Naive thymus-derived CD8-positive, alpha-beta T cell (primary cell): ENCODE measurements at places on chromosomes 5 and 9.

GRCh38 chr5:142748568-142749249 is 21.5 kb upstream of the ARHGAP26 start:
- DNase-seq, result peak; percentile 58
- no peaks in the 10 kb centered on the region for H3K36me3 ChIP-seq
- no peak overlapping the region for H3K27ac ChIP-seq
- H3K4me1 ChIP-seq, result peaks cover 2% of the 10 kb centered on the region

DNA sequence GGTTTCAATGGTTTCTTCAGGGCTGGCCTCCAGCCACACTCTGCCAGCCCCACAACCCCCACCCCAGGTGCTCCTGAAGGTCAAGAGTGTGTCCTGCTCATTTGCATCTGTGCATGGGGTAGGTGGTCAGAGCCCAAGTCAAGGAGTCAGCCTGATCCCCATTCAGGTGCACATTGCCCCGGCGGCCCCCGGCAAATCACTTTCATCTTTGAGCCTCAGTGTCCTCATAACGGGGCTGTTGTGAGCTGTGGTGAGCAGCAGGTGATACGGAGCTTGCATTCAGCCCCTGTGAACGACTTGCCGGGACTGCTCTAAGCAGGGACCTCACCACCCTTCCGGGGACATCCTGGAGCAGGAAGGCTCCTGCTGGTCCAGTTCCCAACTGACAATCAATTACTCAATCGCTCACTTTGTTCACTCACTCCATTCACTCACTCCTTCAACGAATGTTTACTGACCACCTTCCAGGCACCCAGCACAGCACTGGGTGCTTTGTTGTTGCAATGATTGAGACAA is 93.2 kb upstream of the CPEB4 start:
- no peaks in the 10 kb centered on the region for H3K4me1 ChIP-seq
- H3K27me3 ChIP-seq, result no peaks in the 10 kb centered on the region
- no peaks in the 10 kb centered on the region for H3K36me3 ChIP-seq
- no peak overlapping the region for H3K4me3 ChIP-seq
- no peak for DNase-seq
- no peak overlapping the region for H3K27ac ChIP-seq

DNA sequence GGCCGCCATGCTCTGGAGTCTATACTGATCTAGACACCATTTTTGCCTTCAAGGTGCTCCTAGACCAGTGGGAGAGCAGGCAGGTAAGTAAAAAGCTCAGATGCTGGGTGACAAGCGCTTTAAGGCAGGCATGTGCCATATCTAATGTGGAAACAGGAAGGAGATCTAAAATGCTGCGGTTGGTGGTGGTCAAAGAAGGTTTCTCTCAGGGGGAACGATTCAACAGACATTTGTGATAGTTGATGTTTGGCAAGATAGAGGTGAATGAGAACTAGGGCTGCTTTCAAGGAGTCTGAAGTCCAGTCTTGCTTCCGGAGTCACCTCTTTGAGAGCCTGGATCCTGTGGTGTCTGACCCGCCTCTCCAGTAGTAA is 146.2 kb upstream of the KLF4 start:
- H3K4me1 ChIP-seq, result peaks cover 8% of the 10 kb centered on the region
- DNase-seq, result no peak
- H3K4me3 ChIP-seq, result no peak overlapping the region
- no peaks in the 10 kb centered on the region for H3K36me3 ChIP-seq
- H3K27me3 ChIP-seq, result peaks cover 23% of the 10 kb centered on the region

DNA sequence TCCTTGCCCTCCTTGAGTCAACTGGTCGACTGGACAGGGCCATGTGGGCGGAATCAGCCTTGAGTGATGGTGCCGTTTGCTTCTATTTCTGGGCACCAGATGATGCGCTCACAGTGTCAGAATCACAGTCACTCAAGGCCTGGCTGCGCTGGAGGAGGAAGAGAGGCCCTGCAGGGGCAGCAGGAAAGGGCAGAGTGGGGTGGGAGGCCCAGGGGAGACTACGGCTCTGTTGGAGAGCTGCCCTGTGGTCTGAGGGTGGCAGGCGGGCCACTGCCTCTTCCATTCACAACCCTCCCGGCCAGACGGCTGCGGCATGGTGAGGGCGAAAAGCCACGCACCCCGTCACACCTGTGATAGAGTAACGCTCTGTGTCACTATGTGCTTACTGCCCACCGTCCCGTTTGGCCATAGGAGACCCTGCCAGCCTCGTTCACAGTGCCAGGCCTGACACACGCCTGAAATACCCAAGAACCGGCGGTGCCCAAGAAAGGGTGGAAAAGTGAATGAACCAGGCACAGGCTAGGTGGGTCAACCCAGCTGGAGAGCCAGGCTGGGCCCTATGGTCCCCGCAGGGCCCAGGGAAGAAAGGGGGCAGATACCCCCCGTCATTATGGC is 9.9 kb downstream of the PLPP7 start:
- no peaks in the 10 kb centered on the region for H3K4me1 ChIP-seq
- no peaks in the 10 kb centered on the region for H3K36me3 ChIP-seq
- DNase-seq, result no peak
- no peak overlapping the region for H3K4me3 ChIP-seq

DNA sequence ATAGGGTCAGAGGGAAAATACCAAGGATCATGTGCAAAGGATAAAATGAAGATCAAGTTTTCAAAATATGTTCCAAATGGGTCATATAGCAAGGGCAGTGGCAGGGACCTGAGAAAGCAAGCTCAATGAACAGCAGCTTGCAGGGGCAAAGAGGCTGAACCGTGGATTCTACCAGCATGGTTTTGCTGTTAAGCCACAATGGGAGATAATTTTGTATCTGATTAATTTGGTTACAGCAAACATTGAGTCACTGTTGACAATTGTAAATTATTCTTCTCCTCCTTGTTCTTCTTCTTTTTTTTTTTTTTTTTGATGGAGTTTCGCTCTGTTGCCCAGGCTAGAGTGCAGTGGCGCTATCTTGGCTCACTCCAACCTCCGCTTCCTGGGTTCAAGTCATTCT is 18.4 kb upstream of the ERAP2 start:
- no peak overlapping the region for H3K27ac ChIP-seq
- no peaks in the 10 kb centered on the region for H3K36me3 ChIP-seq
- H3K4me1 ChIP-seq, result peaks cover 5% of the 10 kb centered on the region
- DNase-seq, result no peak
- no peak overlapping the region for H3K4me3 ChIP-seq

GRCh38 chr9:37187292-37187691 is 66.9 kb downstream of the ZCCHC7 start:
- peak overlapping the region; percentile 80 for H3K27ac ChIP-seq
- H3K36me3 ChIP-seq, result peaks cover 27% of the 10 kb centered on the region
- peak overlapping the region; percentile 29 for H3K4me3 ChIP-seq
- H3K4me1 ChIP-seq, result peaks cover 44% of the 10 kb centered on the region
- no peak for DNase-seq

DNA sequence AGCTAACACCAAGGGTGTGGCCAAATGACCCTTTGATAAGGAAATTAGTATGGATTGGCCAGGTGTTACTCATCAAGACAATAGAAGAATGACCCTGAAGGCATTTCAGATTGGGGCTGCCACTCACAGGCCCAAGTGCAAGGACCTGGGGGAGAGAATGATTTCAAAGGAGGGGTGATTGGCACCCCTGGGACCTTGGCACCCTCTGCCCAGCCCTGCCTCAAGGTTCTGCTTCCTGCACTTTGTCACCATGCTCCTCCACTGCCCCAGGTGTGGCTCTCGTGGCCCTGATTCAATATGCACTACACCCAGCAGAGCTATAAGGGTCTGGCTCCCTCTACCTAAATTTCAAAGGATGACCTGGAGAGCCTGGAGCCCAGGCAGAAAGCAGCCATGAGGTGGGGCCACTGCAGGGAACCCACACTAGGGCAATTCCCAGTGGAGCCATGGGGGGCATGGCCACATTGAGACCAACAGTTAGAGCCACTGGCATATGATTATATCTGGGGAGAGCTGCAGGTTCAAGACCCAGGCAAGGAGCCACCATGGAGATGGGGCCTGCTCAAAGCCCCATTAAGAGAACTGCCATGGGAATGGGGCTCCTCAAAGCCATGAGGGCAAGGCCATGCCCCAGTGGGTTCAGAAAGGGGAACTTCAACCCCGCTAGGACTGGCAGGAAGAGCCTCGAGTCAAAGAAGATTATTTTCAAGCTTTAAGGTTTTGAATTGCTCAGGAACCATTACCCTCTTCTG is 93.0 kb downstream of the CEMIP2 start:
- no peak for DNase-seq
- H3K27ac ChIP-seq, result no peak overlapping the region
- H3K36me3 ChIP-seq, result peaks cover 4% of the 10 kb centered on the region
- no peaks in the 10 kb centered on the region for H3K4me1 ChIP-seq
